ENCODE measurements at places on chromosomes 2 and 18.

DNA sequence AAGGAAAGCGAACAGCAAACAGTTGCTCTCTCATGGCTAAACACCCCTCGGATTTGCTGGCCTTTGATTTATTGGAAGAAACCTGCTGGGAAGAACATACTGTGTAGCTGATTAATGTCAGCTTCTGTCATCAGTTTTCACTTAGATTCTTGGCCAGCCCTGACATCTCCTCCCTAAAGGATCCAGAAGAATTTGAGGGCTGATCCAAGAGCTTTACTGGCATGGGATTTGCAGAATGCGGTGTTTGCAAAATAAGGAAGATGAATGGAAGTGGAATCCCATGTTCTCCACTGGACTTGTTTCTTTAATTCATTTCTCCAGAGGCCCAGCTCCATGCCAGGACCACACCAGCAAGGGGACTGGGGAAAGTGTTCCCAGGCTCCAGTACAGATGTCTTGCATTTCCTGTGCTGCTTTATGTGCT, 80.5 kb downstream of the RDH14 start:
- DNase-seq = no peak

GRCh38 chr2:157466764-157467163, 22.9 kb upstream of the CYTIP start:
- DNase-seq = no peak

DNA sequence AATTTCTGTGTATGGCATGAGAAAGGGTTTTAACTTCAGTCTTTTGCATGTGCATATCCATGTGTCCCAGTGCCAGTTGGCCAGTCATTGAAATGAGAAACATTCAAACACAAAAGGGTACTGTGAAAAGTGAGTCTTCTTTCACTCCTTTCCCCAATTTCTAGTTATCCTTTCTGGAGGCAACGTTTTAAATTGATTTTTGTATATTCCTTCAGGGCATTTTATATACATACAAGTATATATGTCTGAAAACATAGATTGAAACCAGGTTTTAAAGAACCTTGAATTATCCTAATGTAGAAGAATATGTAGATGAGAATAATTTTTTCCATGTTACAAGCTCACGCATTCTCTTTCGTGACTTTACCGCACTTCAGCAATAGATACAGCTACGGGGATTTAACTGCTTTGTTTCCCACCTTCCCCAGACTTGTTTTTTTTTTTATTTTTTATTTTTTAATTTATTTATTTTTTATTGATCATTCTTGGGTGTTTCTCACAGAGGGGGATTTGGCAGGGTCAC, 18.8 kb downstream of the DDX1 start:
- no peak for DNase-seq

DNA sequence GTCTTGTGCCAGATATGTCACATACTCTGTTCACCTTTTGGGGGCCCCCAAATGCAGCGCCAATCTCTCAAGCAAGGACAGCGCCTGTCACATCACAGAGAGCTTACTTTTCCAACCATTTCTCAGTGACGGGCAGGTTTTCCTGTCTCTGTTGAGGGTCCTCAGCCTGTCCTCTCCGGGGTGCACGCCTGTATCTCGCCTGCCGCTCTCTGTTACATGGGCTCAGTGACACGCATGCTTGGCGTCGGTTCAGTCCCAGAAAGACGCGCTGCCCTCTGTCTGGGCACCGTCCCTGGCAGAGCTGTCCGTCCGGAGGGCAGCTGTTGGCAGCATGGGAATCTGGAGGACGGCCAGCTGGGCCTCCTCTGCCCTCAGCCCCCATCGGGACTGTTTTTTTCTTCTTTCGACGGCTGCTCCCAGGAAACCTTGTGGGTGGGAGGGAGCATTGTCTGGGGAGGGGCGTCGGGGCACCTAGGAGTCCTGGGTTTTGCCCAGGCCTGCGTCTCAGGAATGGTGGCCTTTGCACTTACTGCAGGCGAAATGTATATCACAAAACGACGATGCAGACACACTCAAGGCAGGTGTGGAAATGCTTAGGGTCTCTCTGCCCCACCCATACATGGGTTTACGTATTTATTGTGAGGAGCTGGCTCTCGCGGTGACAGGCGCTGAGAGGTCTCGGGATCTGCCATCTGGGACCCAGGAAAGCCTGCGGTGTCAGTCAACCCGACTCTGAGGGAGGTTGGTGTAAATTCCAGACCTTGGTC, 30.9 kb downstream of the RTP5 start:
- no peak for DNase-seq

DNA sequence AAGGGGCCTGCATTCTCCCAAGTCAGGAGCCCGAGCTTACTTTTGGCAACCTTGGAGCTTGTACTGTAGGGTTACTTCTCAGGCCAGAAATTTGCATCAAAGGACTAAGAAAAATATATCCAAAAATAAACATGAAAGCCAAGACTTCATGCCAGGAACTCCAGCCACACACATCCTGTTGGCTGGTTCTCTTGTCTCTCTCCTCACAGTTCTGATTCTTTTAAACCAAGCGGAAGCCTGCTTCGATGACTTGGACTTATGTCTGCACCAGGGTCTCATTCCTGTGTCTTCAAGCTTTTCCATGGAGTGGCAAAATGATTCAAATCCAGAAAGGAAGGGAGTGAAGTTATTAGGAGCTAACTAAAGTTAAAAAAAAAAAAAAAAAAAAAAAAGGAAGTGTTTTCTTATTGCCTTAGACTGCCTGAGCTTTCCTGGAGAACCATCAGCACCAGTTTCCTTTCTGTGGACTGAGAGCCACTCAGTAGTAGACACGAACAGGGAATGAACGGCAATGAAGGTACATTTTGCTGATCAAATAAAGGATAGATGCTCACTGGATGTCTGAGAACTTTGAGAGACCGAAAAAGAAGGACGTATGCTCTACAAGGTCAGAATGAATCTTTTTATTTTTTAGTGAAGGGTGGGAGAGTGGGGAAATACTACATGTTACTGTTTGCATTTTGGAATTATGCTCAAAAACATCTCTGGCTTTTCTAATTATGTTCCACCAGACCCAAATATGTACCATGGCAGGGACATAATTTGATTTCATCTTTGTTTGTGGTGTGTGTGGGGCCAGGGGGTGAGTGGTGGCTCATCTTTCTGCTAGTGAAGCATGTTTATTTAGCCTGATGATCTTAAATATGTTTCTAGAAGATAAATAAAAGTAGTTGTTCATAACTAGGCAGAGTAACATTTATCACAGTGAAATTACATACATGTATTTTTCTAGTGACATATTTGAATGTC, 86.0 kb downstream of the RAPGEF4 start:
- peak; percentile 22 for DNase-seq

DNA sequence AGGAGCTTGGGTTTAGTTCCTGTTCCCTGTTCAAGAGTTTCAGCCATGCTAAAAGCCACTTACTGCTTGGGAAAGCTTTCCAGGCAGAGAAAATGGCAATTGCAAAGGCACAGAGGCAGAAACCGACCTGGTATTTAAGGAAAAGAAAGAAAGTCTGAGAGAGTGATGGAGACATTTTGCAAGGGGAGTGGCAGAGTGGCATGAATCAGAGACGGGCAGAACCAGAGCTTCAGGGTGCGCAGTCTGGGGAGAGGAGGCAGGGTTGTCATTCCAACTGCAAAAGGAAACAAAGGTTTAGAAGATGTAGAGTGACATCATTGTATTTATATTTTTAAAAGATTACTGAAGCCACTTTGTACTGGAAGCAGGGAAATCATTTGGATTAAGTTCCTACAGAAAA, 14.9 kb upstream of the GNAL start:
- DNase-seq = no peak

DNA sequence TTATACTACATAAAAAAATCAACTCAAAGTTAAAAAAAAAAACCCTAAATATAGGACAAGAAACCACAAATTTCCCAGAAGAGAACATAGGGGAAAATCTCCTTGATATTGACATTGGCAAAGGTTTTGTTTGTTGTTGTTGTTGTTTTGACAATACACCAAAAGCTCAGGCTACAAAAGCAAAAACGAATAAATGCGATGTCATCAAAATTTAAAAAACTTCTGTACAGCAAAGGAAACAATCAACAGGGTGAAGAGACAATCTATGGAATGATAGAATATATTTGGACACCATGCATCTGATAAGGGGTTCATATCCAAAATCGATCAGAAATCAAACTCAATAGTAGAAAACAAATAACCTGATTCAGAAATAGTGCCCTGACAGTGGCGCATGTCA, 65.0 kb upstream of the L3MBTL4 start:
- DNase-seq = no peak

DNA sequence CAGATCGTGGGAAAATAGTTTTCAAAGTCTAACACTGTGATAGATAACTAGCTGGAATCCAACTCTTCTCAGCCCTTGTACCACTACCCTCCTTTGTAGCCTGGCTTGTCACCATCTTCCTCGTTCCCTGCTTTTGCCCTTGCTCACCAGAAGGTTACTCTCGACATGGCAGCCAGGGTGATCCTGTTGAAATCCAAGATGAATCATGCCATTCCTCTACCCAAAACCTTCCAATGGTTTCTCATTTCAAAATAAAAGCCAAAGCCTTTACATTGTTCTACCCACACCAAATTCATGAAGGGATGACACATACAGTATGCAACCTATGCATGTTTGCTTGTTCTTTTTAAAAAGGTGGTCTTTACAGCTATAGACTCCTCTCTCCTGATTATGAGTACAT, 45.7 kb downstream of the STAT4 start:
- DNase-seq = no peak

- DNase-seq = no peak
These were observed 14.0 kb upstream of the ST6GAL2 start for GRCh38 chr2:106899786-106900530.

- DNase-seq = no peak
These were observed 294.5 kb downstream of the ZNF407 start for GRCh38 chr18:74892066-74892627.

GRCh38 chr2:176820371-176820932, 392.1 kb upstream of the HNRNPA3 start:
- DNase-seq = no peak

- DNase-seq = no peak
These were observed 421.4 kb downstream of the SETBP1 start for GRCh38 chr18:45102126-45102525.

DNA sequence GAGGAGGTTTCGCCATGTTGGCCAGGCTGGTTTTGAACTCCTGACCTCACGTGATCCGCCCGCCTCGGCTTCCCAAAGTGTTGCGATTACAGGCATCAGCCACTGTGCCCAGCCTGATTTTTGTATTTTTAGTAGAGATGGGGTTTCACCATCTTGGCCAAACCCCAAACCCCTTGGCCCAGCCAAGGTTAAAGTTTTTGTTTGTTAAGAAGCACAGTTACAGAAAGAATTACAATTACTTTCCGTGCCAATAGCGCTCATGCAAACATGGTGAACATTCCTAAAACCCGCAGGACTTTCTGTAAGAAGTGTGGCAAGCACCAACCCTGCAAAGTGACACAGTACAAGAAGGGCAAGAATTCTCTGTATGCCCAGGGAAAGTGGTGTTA, 26.1 kb downstream of the ITSN2 start:
- DNase-seq = peak; percentile 64

GRCh38 chr2:106745468-106745867, 140.5 kb downstream of the ST6GAL2 start:
- DNase-seq = no peak

DNA sequence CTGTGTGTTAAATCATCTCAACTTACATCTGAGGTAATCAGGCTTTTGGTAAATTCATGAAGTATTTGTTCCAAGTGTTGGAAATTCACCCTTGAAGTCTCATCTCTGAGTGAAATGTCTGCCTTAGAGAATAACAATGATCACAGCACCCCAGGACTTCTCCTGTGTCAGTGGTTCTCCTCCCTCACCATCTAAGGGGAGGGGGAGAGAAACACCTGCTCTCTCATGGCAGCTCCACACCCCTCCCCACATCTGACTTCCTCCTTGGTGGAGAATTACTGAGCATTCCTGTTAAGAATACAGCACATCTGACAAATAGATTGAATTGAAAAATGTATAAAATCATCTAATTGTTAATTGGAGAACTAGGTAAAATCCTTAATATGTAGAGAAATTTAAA, 532.1 kb downstream of the RNF144A start:
- DNase-seq = no peak
